ENCODE measurements at places on chromosomes 3 and 15.

DNA sequence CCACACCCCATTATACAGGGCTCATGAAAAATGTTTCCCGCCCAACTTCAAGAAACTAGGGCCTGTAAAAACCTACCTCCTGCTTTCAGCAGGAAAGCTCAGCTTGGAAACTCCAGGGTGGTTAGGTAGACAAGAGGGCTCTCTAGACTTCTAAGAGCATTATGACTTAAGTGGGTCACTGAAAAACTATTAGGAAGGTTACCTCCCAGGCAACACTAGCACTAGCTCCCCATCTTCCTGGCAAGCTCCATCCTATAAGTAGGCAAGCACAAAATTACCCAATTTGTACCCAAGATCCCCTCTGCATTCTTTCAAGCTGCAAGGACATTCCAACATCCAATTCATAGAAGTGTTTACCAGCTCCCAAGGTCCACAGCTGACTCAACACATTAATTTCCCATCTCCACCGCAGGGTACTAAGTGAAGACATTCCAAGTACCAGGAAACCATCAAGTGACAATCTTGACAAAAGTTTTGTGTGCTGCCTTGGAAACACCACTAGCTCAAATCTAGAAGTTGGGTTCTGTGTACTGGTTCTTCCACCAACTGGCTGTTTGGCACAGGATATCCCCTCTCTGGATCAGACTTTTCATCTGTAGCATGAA lies 46.9 kb downstream of the WNT5A start:
- DNase-seq = no peak

- no peak for DNase-seq
These were observed 410.8 kb upstream of the MCTP2 start for GRCh38 chr15:93820566-93820965.

DNA sequence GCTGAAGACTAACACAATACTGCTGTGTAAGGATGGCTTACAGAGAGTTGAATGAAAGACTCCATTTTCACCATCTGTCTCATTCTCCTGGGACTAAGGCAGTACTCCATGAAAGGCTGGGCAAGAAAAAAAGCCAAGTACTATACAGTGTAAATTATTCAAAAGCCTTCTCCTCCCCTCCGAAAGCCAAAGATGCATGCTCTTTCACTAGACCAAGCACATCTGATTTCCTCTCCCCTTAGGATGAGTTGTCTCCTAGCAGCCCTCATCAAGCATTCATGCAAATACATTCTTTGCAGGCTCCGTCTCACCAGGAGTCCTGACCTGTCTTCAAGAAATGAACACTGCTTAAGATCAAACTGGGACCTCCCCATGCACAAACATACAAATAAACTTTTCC lies 133.5 kb upstream of the THBS1 start:
- DNase-seq = no peak

GRCh38 chr3:5194801-5195509 lies 7.4 kb downstream of the EDEM1 start:
- no peak for DNase-seq

DNA sequence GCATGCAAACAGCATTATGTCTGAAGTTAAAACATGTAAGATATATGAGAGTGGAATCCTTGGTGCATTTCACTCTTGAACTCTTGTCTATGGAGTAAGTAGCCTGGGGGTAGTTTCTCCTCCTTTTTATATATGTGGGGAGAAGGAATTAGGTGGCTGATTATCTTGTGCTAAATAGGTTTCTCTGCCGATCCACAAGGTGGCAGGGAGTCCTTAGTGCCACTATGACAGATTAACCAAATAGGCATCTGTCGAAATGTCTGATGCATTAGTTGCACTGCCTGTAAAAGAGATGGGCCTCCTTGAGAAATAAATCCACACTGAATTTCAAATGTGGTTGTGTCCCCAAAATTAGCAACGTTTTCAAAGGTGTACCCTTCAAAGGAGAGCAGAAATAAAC lies 170.1 kb downstream of the CNTN4 start:
- no peak for DNase-seq

DNA sequence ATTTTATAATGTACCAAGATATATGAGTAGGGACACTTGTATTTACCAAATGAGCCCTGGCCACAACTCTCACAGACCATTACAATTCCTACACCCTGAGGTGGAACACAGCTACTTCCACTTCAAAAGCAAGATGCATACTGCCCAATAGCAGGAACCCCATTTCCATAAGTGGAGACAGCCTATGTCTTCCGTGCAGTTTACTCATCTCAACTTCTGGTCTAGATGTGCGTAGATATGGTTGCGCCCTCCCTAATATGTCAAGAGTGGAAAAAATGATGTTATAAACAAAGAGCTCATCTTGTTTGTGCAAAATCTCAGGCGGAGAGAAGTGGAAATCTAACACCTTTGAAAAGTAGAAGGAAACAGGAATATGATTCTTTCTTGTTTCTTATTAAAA lies 44.6 kb downstream of the RAB27A start:
- no peak for DNase-seq

GRCh38 chr3:12224181-12225147 lies 64.4 kb upstream of the PPARG start:
- no peak for DNase-seq

GRCh38 chr3:36013425-36013824 lies 366.9 kb upstream of the STAC start:
- DNase-seq = peak; percentile 0

DNA sequence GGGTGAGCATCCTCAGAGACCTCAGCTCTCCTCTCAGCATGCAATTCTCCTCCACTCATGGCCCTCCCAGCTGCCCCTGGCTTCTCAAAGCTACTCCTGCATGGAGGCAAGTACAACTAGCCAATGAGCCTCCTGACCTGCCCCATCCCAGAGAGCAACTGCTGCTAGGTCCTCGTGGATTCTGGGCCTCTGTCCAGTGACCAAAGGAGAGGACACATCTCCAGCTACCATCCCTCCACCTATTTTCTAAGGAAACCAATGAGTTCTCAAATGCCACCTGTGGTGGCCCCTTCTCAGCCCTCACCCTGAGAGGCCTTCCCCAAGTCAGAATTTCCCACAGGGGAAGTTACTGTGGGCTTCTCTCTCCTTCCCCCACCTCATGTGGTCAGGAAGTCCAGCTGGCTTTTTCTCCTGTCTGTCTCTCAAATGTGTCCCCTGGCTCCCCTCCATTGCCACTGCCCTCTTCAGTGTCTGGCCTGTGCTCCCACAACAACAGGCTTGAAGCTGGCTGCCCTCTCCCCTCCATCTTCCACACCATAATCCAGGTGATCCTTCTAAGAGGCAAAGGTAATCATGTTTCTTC lies 43.0 kb downstream of the LIPC start:
- no peak for DNase-seq

- no peak for DNase-seq
These were observed 53.5 kb downstream of the SEMA5B start for GRCh38 chr3:122973893-122974615.

DNA sequence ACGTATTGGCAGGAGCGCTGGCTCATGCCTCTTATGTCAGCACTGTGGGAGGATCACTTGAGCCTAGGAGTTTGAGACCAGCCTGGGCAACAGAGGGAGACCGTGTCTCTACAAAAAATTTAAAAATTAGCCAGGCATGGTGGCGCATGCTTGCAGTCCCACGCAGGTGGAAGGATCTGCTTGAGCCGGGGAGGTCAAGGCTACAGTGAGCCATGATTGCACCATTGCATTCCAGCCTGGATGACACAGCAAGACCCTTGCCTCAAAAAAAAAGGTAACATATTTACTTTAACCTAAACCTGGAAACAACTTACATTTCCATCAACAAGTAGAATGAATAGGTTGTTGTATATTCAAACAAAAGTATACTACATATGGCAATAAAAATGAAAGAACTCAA lies 78.1 kb downstream of the HERC2 start:
- DNase-seq = no peak

DNA sequence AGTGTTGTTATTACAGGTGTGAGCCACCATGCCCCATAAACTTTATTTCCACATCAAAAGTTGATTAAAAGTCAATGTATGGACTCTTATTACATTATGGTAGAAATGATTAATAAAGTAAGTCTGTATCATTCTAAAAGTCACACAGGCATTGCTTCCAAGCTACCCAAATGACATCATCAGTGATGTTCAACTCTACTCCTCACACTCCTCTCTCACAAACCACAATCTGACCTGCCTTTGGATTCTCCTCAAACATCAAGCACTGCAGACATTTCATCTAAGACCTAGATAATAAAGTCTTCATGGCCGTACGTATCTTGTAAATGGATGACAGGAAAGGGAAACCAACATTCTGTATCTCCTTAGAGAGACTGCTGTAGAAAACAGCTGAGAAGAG lies 68.0 kb downstream of the SMARCC1 start:
- DNase-seq = no peak

- peak; percentile 6 for DNase-seq
These were observed 16.2 kb downstream of the CEP152 start for GRCh38 chr15:48794697-48795134.

DNA sequence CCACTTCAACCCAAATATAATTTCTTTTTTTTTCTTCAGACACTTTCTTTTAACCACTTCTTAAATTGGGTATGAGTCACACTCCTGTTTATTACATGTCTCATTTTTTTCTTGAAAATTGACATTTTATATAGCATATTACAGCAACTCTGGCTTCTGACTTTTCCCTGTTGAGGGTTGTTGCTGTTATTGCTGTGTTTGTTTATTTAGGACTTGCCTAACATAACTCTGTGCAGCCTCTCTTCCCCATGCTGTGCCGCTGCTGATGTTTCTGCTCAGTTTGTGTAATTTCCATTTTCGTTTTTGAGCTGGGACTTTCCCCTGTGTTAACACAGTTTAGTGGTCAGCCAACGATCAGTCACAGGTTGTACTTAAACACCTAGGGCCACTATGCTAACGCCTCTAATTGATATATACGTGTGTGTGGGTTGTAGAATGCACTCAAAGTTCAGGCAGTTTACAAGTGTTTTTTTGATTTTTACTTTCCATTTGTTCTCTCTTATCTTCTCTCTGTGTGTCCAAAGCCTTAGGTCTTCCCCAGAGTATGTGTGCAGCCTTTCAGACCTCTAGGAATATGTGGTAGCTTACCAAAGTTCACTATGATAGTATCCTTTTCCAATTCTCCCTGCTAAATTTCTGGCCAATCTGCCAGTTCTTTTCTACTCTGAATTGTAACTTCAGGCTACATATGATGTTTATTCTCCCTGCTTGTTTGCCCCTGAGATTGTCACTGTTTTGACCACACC lies 337.2 kb downstream of the ZBTB20 start:
- no peak for DNase-seq

DNA sequence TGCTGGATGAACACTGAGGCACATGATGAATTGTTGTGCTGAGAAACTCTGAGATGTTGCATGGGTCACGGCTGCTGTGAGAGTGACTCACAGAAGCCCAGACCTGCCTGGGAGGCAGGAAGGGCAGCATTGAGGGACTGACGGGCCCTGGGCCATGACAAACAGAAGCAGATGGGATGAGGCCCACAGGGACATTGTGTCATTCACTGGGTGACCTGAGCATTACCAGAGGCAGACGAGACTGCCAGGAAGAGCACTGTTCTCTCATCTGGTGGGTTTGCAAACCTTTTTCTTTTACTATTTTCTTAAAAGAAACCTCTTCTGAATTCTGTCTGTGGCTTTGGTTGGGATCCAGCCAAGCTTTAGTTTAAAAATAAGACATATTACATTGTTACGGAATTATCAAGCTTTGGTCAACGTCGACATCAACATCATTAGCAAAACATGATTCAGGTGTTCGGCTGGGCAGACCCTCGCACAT lies 67.8 kb downstream of the BDH1 start:
- DNase-seq = peak; percentile 54

DNA sequence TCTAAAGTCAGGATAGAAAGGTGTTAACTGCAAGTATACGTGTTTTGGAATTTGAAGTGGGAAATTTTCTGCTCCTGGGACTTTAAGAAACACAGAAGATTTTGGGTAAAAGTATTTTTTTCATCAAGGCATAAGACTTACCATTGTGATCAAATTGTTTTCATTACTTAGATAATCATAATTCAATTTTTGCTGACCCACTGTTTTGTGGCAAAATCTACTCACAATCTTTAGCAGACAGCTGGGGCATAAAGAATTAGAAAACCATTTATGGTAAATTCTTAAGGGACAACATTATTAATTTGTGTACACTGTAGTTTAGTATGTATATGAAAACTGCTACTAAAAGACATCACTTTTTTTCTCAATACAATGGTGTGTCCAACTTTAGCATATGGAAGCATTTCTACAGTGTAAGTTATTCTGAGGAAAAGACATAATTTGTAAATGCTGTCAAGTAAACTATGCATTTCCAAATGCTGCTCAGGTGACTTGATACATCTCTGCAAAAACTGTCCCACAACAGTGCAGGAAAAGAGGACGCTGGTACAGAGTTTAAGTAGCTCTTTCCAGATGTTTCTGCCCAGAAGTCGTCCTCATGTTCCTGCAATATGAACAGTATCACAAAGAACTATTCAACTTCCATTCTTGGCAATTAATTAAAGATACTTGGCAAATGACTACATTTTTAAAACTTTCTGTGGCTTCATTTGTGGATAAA lies 52.3 kb downstream of the THSD4 start:
- no peak for DNase-seq

DNA sequence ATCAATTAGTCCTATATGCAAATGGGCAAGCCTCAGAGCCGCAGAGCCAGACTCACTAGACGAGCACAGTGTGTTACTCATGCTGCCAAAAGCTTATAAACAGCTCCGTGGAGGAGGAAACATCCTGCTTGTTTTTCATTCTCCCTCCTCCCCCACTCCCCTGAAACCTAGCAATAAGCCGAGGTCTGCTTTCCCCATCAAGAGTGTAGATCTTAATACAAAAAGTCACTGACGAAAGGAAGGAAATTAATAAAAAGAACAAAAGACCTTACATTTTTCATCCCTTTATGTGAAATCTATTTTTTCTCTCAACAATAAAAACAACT lies 88.5 kb downstream of the XXYLT1 start:
- DNase-seq = no peak

DNA sequence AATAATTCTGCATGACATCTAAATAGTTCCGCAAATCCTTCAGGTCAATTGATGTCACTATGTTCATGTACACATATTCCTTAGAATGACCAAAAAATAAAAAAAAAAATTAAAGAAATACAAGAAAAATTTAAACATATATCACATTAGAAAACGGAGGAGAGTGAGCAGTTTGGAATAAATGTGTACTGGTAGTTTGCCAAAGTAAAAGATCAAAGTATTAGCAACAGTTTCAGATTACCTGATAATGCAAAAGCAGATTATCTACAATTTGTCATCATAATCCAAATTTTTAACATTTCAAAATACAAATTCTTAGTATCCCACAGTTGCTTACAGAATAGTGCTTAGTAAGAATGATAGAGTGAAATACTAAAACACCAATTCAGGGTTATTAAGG lies 1.9 kb downstream of the DLG1 start:
- DNase-seq = no peak

Data from NCI-H2081 (cell line).